ENCODE measurements at places on chromosomes 6 and 20.

DNA sequence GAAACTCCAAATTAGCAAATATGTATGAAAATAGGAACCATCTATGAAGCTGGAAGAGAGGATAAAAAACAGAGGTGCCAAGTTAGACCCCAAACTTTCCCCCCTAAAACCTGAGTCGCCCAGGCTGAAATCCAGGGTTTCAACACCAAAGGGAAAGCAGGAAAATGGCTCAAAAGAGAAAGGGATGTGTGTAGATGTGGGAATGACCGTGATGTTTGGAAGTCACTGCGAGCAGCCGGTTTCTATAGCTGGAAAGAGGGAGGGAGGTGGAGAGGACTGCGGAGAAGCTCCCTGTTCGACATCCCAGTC is 4.5 kb downstream of the RING1 start:
- no peaks in the 10 kb centered on the region for H3K27me3 ChIP-seq
- peak overlapping the region; percentile 42 for H3K4me3 ChIP-seq
- peak overlapping the region; percentile 2 for H3K27ac ChIP-seq
- H3K36me3 ChIP-seq, result no peaks in the 10 kb centered on the region

- H3K36me3 ChIP-seq, result no peaks in the 10 kb centered on the region
- peak overlapping the region; percentile 61 for H3K4me3 ChIP-seq
- no peak overlapping the region for H3K27ac ChIP-seq
- H3K27me3 ChIP-seq, result no peaks in the 10 kb centered on the region
Observed at GRCh38 chr6:170289180-170289931, 1.5 kb downstream of the DLL1 start.

GRCh38 chr20:32636283-32636682 is 37.5 kb downstream of the C20orf203 start:
- peaks cover 55% of the 10 kb centered on the region for H3K4me1 ChIP-seq
- H3K27me3 ChIP-seq, result no peaks in the 10 kb centered on the region
- H3K36me3 ChIP-seq, result no peaks in the 10 kb centered on the region
- DNase-seq, result peak; percentile 67
- no peak overlapping the region for H3K4me3 ChIP-seq

DNA sequence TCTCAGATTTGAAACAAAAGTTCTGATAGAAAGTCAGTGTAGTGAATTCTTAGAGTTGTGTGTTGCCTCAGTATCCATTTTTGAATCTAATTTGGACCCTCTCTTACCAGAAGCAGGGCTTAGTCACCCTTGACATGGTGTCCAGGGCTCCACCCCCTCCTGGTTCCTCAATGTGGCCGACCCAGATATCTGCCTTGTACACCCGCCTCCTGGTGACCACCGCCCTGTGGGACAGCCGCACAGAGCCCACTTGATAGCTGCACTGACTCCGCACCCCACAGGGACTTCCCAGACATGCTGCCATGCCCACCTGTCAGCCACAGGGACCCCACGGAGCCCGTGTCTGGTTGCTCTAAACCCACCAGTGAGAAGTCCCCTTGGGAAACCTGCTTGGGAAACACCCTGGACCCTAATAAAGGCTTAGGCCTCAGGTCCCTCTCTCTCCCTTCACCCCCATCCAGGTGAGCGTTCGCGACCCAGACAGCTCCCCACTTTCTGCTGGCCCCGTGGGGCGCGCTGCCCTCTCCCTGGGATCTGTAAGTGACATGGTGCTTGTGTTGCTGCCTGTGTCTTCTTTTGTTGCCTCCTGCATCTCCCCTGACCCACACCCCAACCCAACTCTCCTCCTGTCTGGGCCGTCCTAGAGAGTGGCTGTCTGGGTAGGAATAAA is 47.2 kb upstream of the SYNDIG1 start:
- H3K4me3 ChIP-seq, result no peak overlapping the region
- no peaks in the 10 kb centered on the region for H3K36me3 ChIP-seq
- H3K4me1 ChIP-seq, result peaks cover 7% of the 10 kb centered on the region
- H3K27me3 ChIP-seq, result no peaks in the 10 kb centered on the region
- H3K27ac ChIP-seq, result no peak overlapping the region
- DNase-seq, result no peak

GRCh38 chr6:41201764-41202173 is 820 bp upstream of the TREML2 start:
- H3K27ac ChIP-seq, result no peak overlapping the region
- H3K27me3 ChIP-seq, result no peaks in the 10 kb centered on the region
- DNase-seq, result no peak
- H3K36me3 ChIP-seq, result no peaks in the 10 kb centered on the region
- no peaks in the 10 kb centered on the region for H3K4me1 ChIP-seq
- no peak overlapping the region for H3K4me3 ChIP-seq

GRCh38 chr6:18380158-18380836 is 6.9 kb upstream of the RNF144B start:
- H3K27ac ChIP-seq, result no peak overlapping the region
- no peak for DNase-seq
- no peaks in the 10 kb centered on the region for H3K27me3 ChIP-seq
- no peak overlapping the region for H3K4me3 ChIP-seq

- peaks cover 5% of the 10 kb centered on the region for H3K4me1 ChIP-seq
- H3K36me3 ChIP-seq, result no peaks in the 10 kb centered on the region
- no peaks in the 10 kb centered on the region for H3K27me3 ChIP-seq
- no peak overlapping the region for H3K4me3 ChIP-seq
Observed at GRCh38 chr6:154447954-154448353, 62.5 kb downstream of the CNKSR3 start.

GRCh38 chr20:21272679-21273078 is 30.5 kb upstream of the XRN2 start:
- H3K4me3 ChIP-seq, result no peak overlapping the region
- no peaks in the 10 kb centered on the region for H3K36me3 ChIP-seq
- H3K4me1 ChIP-seq, result no peaks in the 10 kb centered on the region
- no peak overlapping the region for H3K27ac ChIP-seq
